Stimulated activated CD8-positive, alpha-beta memory T cell treated with anti-CD3 and anti-CD28 coated beads, Interleukin-2, amount 100 ng/mL, for 1 hour (primary cell): ENCODE measurements at places on chromosomes 7 and 10.

- no peak for DNase-seq
Observed at GRCh38 chr10:92222603-92223262, 68.1 kb downstream of the CPEB3 start.

- DNase-seq: no peak
Observed at GRCh38 chr10:74137992-74138391, 12.6 kb downstream of the AP3M1 start.

- no peak for DNase-seq
Observed at GRCh38 chr10:72243822-72244437, 27.9 kb upstream of the ASCC1 start.

DNA sequence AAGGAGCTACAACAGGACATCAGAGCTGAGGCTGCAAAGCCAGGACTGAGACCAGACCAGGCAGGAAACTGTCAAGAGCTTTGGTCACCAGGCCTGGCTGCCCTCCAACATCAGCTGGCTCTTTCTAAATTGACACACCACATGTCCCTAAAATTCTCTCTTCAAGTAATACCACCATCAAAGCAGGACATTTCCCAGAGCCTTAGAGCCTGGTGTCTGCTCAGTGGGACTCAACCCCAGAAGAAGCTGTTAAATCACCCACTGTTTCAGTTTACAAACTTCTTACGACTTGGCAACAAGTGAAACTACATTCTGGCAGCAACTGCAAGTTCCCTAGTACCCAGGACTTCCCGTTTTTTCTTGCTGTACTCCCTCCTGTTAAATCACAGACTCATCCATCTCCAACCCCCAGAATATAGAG lies 3.8 kb upstream of the IL6 start:
- no peak for DNase-seq

- DNase-seq: no peak
Observed at GRCh38 chr10:70690589-70690988, 18.3 kb downstream of the ADAMTS14 start.
